Naive thymus-derived CD4-positive, alpha-beta T cell (primary cell): ENCODE measurements at places on chromosomes 4 and X. TPM values are rescaled to one million over a fixed set of nuclear protein-coding genes. Genes with fewer than 3 reads are reported as not detected.

TMEM47 gene
- not detected for total RNA-seq

DNA sequence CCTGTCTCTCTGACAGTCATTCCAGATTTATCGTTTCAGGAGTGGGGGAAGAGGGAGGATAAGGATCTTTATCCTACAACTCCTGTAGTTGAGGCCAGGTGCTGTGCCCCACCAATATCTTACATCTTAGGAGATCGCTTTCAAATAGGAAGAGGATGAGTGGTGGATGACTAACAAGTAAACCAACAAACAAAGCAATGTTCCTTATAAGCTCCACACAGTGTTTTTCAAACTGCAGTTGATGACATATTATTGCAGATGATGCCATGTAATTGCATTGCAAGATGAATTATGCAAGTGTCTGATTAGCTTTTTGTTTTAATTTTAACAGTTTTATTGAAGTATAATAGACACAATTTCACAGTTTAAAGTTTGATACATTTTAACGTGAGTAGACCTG, 35.8 kb upstream of the TMEM164 start:
- no peak for DNase-seq

GRCh38 chr4:73976716-73977115, 5.1 kb downstream of the PF4 start:
- DNase-seq, result no peak

EREG gene
- total RNA-seq, result 37.7 TPM

GRCh38 chr4:87989765-87990164, 14.3 kb downstream of the SPP1 start:
- DNase-seq, result no peak

DNA sequence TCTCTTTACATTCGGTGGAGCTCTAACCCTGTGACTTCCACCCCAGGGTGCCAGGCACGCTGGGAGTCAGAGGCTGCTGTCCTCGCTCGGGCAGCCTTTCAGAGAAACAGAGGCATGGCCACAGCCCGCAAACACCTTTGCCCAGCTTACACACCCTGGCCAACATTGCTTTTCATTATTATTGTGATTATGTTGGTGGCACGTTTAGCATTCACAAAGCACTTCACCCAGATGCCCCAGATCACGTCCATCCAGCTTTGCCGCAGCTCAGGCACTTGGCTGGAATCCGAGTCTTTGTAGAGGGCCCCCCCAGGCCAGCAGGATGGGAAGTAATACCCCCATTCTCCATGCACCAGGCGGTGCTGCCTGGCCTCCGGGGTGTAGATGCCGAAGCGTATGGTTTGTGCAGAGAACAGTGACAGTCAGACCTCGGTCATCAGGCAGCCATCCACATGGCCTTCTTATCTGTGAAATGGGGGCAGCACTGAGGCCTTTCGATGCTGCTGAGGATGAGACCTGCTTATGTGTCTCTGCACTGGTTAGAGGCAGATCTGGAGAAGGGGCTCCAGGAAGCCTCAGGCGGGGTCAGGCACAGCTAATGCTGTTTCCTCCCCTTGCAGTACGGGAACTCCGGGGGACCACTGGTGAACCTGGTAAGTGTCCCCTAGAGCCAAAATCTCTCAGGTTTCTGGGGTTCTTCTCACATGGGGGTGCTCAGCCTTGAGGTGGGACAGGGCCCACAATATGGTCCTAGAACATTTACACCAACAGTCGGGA, 22.3 kb downstream of the HTRA3 start:
- DNase-seq, result no peak

DNA sequence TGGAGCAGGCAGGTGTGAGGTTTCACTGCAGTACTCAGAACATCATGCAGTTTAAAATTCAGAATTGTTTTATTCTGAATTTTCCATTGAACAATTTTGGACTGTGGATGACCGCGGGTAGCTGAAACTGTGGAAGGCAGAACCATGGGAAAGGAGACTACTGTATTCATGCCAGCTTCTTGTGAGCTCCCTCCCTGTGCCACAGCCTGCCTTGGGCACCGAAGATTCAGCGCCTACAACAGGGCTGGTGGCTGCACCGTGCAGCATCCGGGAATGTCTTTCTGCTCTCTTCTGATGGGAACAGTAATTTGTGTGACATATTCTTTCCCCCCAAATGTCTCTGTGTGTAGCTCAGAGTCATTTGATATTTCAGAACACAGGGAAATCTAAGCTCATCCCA, 118.5 kb upstream of the NKX1-1 start:
- DNase-seq, result no peak

PUDP gene
- 8.1 TPM for total RNA-seq
